ENCODE measurements at places on chromosomes 12 and 14.

- DNase-seq, result no peak
Observed at GRCh38 chr14:67734675-67735074, 33.0 kb downstream of the RDH12 start.

GRCh38 chr14:99899578-99900178 is 106.5 kb downstream of the EML1 start:
- DNase-seq, result no peak

GRCh38 chr14:80560800-80561657 is 349.7 kb upstream of the DIO2 start:
- DNase-seq, result no peak

DNA sequence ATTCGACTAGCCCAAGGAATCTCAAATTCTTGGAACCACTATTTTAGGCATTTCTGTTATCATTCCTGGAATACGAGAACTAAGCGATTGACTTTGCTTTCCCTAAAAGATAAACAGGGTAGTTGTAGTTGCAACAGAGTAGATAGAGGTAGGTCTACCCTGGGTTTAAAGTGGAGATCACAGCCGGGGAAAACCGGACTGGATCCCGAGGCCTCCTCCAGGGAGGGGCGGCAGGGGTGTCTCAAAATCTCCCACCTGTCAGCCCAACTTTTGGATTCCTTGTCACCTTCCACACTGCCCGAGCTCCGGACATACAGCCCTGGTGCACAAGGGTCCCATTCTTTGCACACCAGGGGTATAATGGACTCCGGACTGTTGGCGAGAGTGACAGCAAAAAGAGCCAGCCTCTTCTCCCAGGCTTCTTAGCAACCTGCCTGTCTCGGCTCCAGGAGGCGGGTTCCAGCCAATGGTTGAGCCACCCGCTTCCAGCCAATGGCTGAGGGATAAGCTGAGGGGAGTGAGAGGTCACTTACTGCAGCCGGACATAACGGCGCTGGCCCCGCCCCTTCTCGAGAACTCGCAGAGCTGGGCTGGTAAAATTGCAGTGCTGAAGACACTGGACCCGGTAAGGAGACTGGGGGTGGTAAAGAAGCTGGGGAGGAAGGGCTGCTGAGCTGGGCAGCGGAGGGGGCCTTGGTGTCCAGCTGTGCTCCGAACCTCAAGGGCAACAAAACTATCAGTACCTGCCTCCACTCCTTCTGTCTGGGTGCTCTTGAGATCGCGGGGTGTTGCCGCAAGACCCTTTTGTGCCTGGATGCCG is at the start of gene SUOX:
SUOX (plus strand) TSS at position 562 of the 820 bp plus-strand sequence. CDS start 4,946 bp downstream, outside the sequence.
- peak; percentile 98 for DNase-seq

DNA sequence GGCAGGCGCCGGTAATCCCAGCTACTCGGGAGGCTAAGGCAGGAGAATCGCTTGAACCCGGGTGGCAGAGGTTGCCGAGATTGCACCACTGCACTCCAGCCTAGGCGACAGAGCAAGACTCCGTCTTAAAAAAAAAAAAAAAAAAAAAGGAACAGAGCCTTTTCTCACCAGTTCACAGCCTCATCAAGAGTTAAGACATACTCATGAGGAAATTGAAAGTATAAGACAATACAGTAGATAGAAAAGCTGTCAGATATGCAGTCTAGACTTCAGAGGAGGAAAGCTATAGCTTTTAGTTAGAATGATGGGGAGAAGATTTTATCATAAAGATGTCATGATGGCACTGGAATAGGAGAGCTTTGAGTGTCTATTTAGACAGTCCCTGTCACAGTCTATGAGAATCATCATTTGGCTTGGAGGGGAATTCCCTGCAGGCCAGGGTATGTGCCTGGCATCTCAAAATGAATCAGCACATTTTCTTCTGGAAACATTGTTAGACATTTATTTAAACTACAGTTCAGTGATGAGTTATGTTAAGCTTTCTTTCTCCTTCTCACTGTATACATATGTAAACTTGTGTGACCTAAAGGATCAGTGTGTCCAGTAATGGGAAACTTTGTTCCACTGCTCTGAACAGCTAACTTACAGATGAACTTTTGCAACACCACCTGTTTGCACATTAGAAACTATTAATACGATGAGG is 2.9 kb upstream of the RAB35 start:
- DNase-seq, result peak; percentile 55

DNA sequence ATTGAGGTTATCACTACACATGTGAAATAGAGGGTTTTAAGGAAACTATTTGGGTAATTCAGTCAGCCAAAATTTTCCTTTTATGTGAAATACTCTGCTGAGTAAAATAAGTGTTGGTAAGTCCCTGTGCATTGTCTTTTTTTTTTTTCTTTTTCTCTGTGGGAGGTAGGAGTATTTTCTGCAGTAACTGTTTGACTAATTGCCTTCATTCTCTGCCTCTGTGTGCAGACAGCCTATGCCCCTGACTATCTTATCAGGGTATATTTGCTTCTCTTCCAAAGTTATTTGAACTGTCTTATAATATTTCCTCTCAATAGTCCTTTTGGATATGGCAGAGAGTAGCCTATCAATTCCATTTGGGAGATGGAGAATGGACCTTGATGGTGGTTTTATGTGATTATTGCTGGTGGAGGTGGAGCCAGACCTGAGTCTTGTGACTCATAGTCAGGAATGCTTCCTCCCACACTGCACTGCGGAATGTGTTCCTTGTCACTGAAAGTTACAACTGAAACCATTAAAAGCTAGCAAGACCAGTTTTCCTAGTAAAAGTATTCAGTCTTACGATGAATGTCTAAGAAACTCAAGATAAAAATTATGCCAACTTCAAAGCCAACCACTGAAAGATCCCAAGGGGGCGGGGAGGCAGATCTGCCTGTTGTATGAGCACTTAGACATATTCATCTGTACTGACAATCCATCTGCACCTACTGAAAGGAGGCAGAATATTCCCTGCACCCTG is 40.9 kb upstream of the STXBP6 start:
- DNase-seq, result peak; percentile 22

GRCh38 chr12:127677537-127678131 is 589.3 kb upstream of the TMEM132C start:
- peak; percentile 64 for DNase-seq

DNA sequence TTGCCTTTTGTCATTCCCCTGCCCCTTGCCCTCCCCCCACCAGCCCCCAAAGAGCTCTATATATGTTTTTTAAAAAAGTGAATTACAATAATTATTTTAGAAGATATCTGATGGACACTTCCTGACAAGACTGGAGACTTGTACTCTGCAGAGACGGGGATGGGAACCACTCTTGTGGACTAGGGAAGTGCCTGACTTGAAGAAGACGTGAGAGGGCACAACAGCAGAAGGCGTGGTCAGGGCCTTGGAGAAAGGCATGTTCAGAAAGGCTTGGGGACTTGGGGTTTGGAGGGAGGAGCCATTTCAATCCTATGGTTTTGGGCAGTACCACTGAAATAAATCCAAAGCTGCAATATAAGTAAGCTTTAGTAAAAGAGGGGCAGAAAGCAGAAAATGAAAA is 154.7 kb downstream of the APAF1 start:
- DNase-seq, result no peak

- DNase-seq, result no peak
Observed at GRCh38 chr12:12926571-12927071, 25.3 kb downstream of the GPRC5D start.
